ENCODE measurements at places on chromosomes 5 and 9.

GRCh38 chr5:44888435-44888834, 79.7 kb downstream of the MRPS30 start:
- no peak for DNase-seq

- DNase-seq, result no peak
These were observed 1378.1 kb downstream of the EFNA5 start for GRCh38 chr5:106292654-106293053.

DNA sequence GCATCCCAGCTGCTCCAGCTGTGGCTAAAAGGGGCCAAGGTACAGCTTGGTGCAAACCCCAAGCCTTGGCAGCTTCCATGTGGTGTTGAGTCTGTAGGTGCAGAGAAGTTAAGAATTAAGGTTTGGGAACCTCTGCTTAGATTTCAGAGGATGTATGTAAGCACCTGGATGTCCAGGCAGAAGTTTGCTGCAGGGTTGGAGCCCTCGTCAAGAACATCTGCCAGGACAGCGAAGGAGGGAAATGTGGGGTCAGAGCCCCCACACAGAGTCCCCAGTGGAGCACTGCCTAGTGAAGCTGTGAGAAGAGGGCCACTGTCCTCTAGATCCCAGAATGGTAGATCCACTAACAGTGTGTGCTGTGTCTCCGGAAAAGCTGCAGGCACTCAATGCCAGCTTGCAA, 236.2 kb upstream of the ADRA1B start:
- DNase-seq, result no peak

DNA sequence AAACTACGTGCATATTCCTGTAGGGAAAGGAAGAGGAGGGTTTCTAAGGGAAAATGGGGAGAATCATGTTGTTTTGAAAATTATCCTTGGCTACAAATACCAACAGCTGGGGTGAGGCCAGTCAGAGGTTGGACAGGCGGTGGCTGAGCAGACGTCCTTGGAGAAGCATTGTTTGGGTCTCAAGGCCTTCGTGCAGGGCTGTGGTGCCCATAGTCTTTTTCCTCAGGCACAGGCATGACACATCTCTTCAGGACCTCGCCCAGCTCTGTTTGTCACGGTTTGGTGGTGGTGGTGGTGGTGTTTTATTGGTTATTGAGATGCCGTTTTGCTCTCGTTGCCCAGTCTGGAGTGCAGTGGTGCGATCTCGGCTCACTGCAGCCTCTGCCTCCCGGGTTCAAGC, 27.8 kb upstream of the EGFL7 start:
- no peak for DNase-seq

DNA sequence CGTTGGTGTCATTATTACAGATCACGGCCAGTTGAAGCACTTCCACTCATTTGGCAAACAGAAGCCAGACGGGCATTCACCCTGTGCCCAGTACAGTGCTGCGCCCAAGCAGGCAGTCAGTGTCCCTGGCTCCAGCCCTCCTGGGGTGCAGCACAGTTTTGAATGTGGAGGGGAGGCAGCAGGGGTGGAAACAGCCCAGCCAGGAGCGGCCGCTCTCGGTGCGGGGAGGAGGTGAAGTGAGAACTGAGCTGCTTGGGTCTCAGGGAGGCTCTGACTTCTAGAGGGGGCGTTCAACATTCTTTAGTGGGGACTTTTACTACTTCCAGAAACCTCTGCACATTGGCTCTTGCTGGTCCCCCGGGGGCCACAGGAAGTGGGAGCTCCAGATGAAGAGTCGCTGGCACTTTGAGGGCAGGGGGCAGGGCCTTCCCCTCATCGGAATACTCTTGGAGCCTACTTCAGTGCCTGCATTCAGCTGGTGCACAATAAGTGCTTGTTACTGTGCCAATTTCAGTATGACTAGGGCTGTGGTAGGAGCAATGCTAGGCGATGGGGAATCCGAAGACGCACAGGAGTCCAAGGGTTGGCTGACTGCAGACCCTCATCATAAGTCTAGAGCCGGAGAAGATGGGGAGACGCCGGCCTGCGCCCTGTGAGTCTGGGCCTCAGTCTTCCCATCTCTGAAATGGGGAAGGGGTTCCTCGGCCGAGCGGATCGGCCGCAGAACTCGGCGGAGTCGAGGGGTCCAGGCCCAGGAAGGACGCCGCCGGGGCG, 492 bp upstream of the NEK6 start:
- DNase-seq, result no peak

- no peak for DNase-seq
These were observed 29.7 kb downstream of the SLC36A1 start for GRCh38 chr5:151477101-151477500.

DNA sequence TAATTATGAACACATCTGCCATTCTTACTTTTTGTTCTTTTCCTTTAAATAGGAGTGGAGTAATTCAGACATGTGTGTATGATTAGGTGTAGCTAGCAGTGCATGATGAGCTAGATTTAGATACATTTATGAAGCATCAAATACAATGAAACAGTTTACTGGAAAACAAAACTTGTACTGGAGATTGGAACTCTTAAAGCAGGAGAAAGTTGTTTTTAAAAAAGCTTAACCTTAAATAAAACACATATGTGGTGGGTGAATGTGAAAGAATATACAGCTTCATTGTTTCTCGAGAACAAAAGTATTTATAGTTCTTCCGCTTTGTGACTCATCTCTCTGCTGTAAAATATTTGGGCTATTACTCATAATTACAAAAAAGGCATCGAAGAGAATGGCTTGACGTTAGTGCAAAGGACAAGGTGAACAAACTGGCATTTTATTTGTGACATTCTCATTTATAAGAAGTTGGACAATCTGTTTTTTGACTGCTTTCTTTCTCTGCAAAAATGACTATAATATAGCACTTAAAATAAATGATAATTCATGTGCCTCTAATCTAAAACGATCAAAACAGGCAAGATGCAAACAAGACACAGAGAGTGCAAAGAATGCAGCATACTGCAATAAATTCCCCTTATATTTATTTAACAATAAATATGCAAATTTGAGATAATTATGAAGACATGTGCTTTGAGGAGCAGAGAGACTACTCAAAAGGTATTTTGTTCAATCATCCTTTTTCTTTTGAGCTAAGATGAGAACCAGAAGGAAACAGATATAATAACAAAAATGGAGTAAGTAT, 478.8 kb downstream of the CETN3 start:
- DNase-seq, result no peak

GRCh38 chr5:33299621-33300208, 141.1 kb upstream of the TARS1 start:
- DNase-seq, result no peak

DNA sequence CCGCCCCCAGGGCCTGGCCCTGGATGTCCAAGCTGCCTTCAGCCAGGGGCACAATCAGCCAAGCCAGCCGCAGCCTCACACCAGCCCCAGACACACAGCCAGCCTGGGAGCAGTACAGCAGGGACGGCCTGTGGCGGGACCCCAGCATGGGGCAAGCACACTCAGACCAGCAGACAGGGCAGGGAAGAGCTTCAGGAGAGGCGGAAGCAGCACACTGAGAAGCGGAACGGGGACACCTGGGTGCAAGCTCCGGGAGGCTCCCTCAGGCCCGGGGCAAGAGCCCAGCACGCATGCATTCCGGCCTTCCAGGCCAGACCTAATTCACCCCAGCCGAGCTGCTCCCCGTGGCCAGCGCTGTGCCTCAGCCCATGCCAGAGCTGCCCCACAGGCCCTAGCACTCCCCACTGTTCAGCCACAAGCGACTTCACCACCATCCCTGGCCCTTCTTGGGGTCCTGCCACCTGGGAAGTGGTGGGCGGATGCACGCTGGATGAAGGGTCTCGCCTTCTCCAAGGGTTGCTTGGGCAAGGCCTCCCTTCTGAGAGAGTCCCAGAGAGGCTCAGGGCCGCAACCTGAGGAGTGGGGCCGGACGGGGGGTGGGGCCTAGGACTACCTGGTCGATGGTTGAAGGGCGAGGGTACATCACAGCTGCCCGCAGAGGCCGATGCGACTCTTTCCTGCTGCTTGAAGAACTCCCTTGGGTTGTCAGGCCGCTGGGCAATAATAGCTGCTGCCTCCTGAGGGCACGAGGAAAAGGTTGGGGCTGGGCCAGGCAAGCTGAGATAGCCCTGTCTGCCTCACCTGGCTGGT, 13.4 kb downstream of the DBN1 start:
- DNase-seq, result no peak

GRCh38 chr5:31182136-31182535, 11.3 kb upstream of the CDH6 start:
- no peak for DNase-seq

- no peak for DNase-seq
These were observed 336.4 kb upstream of the MPDZ start for GRCh38 chr9:13615660-13616490.

DNA sequence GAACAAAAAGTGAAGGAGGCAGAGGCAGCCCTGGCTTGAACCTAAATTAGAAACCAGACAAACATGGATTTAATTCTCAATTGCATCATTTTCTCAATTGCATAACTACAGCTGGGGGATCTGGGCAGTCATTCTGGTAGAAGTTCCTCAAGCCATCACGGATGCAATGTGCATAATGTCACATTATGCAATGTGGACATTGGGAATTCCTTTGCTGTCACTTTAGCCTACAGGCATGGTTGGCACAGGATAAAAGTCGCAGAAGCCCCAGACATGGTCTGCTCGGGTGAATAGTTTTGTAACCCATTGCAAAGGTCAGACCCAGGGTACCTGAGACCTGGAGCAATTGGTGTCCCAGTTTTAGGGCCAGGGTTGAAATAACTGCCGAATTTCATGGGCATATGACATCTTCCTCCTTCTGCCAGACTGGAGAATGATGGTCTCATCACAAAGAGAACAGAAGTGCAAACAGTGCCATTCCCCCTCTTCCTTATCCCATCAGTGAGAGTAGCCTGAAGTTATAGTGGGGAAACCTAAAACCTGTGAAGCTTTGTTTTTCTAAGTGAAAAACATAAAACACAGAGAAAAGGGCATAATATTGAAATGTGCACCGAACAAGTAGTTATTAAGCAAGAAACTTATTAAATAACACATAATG, 290.8 kb downstream of the MSX2 start:
- DNase-seq, result no peak

- no peak for DNase-seq
These were observed 240.1 kb upstream of the RASA1 start for GRCh38 chr5:87027570-87027969.

- no peak for DNase-seq
These were observed 44.7 kb downstream of the GOLM1 start for GRCh38 chr9:86054695-86055094.

DNA sequence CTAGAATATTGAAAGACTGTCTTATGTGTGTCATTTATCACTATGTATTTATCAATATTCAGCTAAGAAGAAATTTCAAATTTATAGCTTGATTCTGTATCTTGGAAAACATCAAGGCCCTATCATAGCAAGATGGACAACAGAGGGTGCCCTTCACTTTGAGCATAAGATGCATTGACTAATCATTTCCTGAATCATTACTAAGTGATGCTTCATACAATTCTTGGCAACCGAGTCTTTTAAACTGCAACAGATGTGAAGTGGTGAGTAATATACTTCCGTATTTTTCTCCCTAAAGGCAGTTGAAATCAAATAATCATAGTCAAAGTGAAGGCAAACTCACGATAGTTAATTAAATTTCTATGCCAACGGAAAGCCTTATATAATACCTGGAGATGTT, 318.6 kb upstream of the RGMB start:
- DNase-seq, result no peak

- no peak for DNase-seq
These were observed 2.7 kb downstream of the PRRC2B start for GRCh38 chr9:131396626-131397025.

DNA sequence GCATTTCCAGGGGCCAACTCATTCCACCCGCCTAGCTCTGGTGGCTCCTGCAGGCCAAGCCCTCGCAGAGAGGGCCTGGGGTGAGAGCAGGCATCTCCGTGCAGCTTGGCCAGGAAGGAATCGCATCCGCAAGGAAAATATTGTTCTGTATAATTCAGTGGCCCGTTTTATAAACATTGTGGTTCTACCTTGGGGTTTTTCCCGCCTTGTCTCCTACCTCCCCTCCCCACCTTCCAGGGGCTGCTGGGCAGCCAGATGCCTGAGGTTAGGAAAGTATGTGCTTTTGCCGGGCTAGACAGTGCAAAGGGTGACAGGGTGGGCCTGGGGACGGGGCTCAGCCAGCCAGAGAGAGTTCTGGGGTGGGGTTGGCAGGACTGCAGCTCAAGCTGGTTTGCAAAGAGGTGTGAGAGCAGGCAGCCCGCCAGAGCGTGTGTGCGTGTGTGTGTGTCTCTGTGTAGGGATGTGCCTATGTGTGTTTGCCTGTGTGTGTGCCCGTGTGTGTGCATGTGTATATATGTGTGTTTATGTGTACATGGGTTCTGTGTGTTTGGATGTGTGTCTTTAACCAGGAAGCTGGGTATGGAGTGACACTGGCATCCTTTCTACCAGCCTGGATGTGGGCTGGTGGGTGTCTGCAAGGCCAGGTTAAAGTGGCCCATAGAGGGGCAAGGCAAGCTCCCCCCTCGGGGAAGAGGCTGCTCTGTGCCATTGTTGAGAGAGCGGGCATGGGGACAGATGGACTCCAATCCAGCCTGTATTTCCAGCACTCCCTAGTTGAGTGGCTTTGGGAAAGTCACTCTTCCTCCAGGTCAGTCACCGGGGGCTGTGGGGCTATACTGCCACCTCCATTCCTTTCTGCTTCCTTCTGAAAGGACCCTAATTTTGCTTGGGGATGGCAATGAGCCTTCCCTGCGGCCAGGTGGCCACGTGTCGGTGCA, 10.6 kb upstream of the SLC2A6 start:
- no peak for DNase-seq

DNA sequence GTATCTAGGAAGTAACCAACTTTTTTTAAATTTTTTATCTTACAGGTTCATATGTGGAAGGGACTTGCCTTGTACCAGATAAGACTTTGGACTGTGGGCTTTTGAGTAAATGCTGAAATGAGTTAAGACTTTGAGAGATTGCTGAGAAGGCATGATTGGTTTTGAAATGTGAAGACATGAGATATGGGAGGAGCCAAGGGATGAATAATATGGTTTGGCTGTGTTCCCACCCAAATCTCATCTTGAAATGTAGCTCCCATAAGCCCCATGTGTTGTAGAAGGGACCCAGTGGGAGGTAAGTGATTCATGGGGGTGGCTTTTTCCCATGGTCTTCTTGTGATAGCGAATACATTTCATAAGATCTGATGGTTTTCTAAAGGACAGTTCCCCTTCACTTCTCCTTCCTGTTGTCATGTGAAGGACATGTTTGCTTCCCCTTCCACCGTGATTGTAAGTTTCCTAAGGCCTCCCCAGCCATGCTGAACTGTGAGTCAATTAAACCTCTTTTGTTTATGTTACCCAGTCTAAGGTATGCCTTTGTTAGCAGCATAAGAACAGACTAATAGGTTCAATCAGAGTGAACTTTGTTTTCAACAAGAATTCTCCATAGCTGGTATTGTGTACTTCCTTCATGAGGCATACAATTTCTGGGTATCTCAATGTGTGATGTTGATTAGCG, 535.6 kb upstream of the MEF2C start:
- no peak for DNase-seq

DNA sequence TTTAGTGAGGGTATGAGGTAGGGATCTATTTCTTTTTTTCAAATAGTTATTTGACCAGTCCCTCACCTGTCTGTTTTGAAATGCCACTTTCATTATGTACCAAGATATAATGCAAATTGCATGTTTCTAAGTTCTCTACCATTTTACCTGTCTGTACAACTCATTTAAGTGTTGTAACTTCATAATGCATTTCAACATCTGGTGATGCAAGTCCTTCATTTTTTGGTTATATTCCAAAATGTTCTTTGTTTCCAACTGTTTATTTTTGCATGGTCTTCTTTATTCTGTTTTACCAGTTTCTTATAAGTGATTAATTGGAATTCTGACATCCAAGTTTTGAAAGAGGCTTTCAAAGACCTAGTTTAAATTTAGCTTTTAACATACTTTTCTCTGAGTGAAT, 26.8 kb downstream of the TDRD7 start:
- no peak for DNase-seq
